ENCODE measurements at places on chromosomes 7 and 10.

DNA sequence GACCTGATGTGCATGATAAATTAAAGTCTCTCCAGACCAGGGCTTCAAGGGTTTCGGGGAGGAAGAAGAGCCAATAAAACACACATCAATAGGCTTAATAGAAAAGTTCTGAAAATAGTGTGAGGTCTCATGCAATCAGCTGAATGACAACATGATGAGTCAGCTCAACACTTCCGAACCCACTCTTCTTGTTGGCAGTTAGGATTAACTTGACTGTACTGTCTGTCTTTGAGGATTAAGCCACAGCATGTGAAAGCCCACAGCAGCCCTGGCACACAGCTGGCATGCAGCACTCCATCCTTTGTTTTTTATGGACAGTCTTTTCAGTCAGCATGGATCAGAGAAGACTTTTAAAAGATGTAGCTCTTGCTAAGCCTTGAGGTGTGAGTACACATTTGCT is 526.9 kb upstream of the VSTM2A start:
- peaks cover 8% of the 10 kb centered on the region for H3K4me1 ChIP-seq
- no peak overlapping the region for H3K4me3 ChIP-seq
- H3K27me3 ChIP-seq = no peaks in the 10 kb centered on the region
- no peaks in the 10 kb centered on the region for H3K36me3 ChIP-seq

DNA sequence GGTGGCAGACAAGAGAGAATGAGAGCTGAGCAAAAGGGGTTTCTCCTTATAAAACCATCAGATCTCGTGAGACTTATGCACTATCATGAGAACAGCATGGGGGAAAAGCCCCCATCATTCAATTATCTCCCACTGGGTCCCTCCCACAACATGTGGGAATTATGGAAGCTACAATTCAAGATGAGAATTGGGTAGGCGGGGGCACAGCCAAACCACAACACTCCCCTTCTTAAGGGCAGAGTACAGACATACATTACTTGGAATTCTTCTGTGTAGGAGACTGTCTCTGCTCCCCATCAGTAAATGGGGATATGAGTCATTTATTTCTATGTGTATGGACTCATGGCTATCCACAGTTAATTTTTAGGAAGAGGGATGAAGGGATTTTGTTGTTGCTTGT is 31.2 kb downstream of the FAM171A1 start:
- no peak overlapping the region for H3K4me3 ChIP-seq
- peaks cover 36% of the 10 kb centered on the region for H3K4me1 ChIP-seq
- peaks cover 32% of the 10 kb centered on the region for H3K36me3 ChIP-seq
- peaks cover 3% of the 10 kb centered on the region for H3K27me3 ChIP-seq

DNA sequence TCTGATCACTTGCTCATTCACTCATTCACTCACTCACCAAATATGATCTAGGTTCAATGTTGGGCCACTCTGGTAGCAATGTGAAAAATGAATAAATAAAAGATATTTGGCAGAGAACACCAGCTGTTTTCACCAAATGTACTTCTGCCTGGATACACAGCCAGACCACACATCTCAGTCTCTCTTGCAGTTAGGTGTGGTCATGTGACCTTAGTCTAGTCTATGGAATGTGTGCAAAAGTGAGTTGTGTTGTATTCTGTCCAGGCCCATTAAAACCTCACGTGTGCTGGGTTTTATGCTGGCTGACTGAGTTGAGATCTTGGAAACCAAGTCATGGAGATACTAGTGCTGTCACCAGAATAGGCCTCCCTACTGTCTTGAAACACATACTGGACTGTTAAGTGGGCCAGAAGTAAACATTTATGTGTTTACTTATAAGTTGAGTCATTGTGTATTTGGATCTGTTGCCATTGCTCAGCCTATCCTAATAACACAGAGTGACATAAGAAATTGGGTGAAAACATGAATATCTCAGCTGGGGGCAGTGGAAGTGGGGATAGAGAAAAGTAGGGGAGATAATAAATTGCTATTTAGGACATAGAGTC is 145.5 kb downstream of the PTEN start:
- DNase-seq = no peak
- no peak overlapping the region for H3K4me3 ChIP-seq
- H3K27ac ChIP-seq = no peak overlapping the region
- no peaks in the 10 kb centered on the region for H3K27me3 ChIP-seq
- no peaks in the 10 kb centered on the region for H3K4me1 ChIP-seq
- no peaks in the 10 kb centered on the region for H3K36me3 ChIP-seq

DNA sequence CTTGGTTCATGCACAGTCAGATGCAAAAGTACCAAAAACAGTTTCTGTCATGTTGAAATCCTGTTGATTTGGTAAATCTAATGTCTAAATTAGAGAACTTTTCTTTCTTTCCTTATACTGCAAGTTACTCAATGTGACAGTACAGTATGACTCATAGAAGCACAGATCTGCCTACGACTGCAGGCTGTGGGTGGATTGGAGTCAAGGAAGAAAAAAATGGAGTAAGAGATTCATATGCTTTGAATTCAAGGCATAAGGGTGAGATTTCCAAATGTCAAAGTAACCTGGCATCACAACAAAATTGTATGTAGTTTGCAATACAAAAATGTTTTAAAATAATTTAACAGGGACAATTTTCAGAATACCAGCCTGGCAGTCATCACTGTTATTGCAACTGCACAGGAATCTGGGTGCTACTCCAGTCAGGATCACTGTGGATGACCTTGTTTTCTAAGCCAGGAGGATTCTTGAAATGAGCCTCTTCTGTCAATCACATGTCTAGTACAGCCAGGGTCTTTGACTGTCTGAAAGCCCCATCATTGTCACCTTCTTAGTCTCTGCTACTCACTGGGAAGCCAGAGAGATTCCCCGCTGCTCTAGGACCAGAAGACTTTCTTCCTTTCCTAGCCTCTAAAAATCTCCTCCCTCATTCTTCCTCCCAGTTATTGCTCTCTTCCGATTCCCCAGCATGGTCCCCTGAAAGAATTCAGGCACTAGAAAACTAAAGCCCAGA is 83.6 kb downstream of the CD36 start:
- no peak for DNase-seq
- H3K4me1 ChIP-seq = peaks cover 60% of the 10 kb centered on the region
- no peaks in the 10 kb centered on the region for H3K27me3 ChIP-seq
- H3K36me3 ChIP-seq = no peaks in the 10 kb centered on the region

DNA sequence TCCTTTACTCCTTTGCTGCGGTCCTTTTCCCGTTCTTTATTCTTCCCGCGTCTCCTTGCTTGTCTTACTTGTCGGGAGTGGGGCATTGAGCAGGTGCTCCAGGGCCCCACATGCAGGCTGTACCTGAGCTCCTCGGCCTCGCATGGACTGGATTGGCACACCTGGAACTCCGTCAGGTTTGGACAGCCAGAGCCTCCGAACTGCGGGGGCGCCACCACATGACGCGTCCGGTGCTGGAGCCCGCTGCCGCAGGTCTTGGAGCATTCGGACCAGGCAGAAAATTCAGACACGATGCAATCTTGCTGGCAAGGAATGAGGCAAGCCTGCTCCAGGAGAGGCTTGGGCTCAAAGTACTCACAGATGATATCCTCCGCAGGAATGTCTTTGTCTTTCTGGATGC is 195.7 kb downstream of the THSD7A start:
- H3K27me3 ChIP-seq = no peaks in the 10 kb centered on the region
- DNase-seq = no peak
- no peak overlapping the region for H3K4me3 ChIP-seq

DNA sequence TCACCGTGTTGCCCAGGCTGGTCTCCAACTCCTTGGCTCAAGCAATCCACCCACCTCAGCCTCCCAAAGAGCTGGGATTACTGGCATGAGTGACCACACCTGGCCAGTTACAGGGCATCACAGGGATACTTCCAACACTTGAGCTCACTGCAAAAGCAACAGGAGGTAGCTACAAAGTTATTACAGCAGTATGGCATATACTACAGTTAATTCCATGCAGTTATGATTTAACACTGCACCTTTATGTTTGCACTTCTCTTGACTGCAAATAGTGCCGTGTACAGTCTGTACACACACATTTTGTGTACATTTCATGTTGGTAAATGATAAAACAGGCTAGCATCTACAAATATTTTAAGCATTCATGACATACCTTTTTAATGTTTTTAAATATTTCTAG is 21.3 kb downstream of the SRPK2 start:
- no peak overlapping the region for H3K27ac ChIP-seq
- DNase-seq = no peak
- H3K4me3 ChIP-seq = no peak overlapping the region
- peaks cover 5% of the 10 kb centered on the region for H3K4me1 ChIP-seq
- no peaks in the 10 kb centered on the region for H3K27me3 ChIP-seq

- H3K4me3 ChIP-seq = no peak overlapping the region
- H3K27ac ChIP-seq = no peak overlapping the region
- DNase-seq = no peak
These were observed 63.7 kb downstream of the ZNRF2 start for GRCh38 chr7:30348083-30348560.
